ENCODE measurements at places on chromosomes 2 and 18.
A peak's percentile ranks its signal among the peaks of the same experiment; 100 is the strongest.

DNA sequence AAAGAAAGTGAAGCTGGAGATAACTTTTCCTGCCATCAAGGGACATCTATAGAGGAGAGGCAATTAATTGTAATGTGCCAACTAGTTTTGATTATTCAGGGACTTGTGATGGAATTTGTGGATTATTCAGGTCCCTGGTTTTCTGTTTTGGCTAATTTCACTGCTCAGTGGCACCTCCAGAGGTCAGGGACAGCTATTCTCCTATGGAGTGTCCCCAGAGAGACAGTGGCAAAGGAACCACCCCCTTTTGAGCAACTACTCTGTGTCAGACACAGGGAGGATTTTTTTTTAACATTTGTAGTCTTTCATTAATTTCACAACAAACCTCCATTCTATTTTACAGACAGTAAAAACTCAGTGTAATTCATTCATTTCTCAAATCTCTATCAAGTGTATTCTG is 206.0 kb upstream of the SPRED2 start:
- DNase-seq, result no peak

DNA sequence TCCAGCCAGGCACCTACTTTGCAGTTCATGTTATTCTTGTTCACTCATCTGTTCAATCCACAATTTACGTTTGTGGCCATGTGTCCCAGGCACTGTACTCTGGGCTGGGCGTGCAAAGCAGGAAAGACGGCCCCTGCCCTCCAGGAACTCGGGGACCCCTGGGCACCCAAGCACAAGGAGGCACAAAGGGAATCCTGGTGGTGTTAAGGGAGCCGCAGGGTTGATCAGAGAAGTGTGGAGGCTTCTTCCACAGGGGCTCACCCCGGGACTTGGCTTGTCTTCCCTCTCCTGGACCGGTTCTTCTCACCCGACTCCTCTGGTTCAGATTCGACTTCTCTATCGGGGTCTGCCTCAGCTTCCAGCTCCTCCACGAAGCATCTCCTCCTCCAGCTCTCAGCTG is 230.5 kb downstream of the BCL2 start:
- no peak for DNase-seq

GRCh38 chr2:3242747-3243369 is 134.8 kb downstream of the EIPR1 start:
- DNase-seq, result no peak

- peak; percentile 33 for DNase-seq
Observed at GRCh38 chr18:74652392-74652988, 54.8 kb downstream of the ZNF407 start.

DNA sequence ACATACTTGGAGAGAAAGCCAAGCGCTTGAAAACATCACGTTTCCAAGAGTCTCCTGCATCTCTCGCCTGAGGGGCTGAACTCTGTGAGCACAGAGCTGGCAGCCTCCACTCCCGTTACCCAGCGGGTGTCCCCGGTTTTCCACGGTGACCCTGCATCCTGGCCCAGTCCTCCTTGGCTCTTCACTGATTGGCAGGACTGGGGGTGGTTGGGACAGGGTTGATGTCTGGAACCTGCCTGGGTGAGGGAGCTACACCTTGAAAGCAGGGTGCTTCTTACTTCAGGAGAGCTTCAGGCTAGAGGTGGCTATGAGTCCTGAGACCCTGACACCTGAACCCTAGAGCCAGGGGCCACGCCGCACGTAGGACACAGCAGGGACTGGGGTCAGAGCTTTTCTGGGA is 234.1 kb downstream of the DYSF start:
- no peak for DNase-seq

GRCh38 chr2:236888794-236889780 is 196.6 kb upstream of the COPS8 start:
- DNase-seq, result no peak

GRCh38 chr2:135874777-135875365 is 1.4 kb downstream of the MCM6 start:
- DNase-seq, result no peak

DNA sequence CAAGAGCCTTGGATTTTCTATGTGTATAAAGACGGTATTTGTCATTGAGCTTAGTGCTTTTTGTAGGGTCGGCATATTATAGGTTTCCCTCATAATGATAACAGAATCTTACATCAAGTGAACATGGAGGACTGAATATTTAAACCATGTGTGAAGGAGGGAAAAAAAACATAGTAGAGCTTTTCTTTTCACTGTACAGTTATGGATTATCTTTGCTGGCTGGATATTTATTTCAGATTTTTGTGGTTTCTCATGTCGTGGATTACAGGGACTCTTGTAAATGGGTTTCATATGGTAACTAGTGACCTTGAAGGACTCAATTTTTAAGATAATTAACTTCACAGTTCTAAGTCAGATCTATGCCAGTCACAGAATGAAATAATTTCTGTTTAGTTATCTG is 330.2 kb upstream of the NRP2 start:
- no peak for DNase-seq

- DNase-seq, result no peak
Observed at GRCh38 chr18:36424741-36425142, 127.2 kb downstream of the FHOD3 start.

GRCh38 chr2:108184419-108184818 is 55.3 kb upstream of the SULT1C3 start:
- DNase-seq, result no peak

GRCh38 chr2:158994920-158995676 is 26.7 kb downstream of the TANC1 start:
- no peak for DNase-seq

- no peak for DNase-seq
Observed at GRCh38 chr2:8574196-8575037, 107.4 kb upstream of the ID2 start.

- no peak for DNase-seq
Observed at GRCh38 chr2:99725820-99726219, 236.0 kb upstream of the REV1 start.

- DNase-seq, result no peak
Observed at GRCh38 chr2:41544709-41545108, 503.1 kb upstream of the PKDCC start.

GRCh38 chr2:88053296-88053695 is 2.3 kb downstream of the KRCC1 start:
- no peak for DNase-seq

GRCh38 chr2:43370146-43370545 is 143.7 kb upstream of the ZFP36L2 start:
- no peak for DNase-seq

- no peak for DNase-seq
Observed at GRCh38 chr2:40470822-40471813, 19.2 kb upstream of the SLC8A1 start.

GRCh38 chr2:7619203-7619970 is 702.2 kb downstream of the RNF144A start:
- no peak for DNase-seq

DNA sequence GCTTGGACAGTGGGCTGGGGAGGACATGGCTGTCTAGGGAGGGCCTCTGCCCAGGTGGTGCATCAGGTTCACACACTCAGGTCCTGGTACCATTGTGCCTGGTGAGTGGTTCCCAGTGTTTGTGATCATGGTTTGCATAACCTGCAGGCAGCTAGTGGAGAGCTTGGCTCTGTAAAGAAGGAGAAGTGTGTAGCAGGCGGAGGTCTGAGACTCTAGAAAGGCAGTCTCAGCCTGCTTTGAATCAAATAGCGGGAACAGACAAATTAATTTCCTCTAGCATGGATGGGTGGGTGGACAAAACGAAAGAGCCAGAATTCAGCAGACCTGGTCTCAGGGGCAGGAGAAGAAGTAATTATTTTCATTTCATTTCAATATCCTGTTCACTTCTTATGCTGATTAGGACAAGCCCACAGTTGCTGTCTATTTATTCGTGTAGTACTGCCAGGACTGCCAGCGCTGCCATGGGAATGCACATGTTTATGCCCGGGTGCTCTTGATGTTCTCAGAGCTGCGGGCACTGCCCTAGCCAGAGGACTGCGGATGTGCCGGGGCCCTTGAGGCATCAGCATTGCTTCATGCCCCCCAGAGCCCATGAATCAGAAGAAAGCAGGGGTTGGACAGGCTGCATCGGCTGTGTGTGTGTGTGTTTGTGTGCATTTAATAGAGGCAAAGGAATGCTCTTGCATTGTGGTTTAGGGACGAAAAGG is 45.4 kb upstream of the DLX2 start:
- no peak for DNase-seq

GRCh38 chr2:121429119-121429903 is 101.4 kb upstream of the RNU4ATAC start:
- no peak for DNase-seq

DNA sequence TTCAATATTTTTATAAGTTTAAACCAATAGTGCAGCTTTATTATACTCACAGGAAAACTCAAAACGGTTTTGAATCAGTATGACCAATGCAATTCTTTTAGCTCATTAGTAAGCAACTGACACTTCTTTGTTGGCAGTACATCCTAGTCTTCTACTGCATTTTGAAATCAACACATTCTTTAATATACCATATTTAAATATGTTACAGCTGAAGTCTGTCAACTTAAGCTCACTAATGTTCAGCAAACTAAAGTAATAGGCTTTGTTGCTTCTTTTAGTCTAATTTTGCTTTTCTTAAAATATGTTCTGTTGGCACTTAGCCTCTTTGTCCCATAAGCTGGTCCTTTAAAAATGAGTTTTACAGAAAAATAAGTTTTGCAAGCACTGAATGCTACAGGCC is 55.4 kb upstream of the CCBE1 start:
- no peak for DNase-seq

- no peak for DNase-seq
Observed at GRCh38 chr18:58243401-58243800, 199.4 kb downstream of the NEDD4L start.

DNA sequence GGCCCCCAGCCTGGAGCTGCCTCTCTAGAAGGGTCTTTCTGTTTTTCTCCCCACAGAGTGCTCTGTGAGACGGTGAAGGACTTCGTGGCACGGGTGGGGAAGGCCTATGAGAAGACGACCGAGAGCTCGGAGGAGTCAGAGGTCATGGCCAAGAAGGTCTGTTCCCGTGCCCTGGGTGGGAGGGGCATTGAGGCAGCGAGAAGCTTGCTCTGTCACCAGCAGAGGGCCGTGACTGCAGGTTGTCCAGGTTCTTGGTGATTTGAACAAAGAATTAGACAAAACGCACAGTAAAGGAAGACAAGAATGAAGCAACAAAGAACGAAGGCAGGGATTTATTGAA is 93.9 kb downstream of the DGKD start:
- no peak for DNase-seq

GRCh38 chr2:10228611-10229365 is 73.9 kb upstream of the HPCAL1 start:
- DNase-seq, result no peak

DNA sequence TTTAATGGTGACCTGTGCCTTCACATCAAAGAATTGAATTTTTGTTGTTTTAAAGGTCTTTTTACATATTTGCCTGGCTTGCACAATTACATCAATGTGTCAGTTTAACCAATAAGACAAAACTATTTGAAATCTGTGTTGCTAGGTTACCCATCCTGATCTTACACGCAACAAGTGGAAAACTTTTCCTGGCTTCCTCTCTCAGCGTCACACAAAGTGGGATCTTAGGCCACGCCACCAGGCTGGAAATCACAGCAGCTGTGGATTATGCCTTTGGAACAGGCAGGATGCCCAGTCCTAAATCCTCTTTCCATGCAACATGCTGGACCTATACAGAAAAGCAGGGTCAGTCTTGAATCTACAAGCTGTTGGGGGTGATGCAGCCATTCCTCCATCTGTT is 298.2 kb upstream of the HNRNPA3 start:
- DNase-seq, result no peak

- DNase-seq, result no peak
Observed at GRCh38 chr18:72409903-72410302, 134.2 kb downstream of the CBLN2 start.

DNA sequence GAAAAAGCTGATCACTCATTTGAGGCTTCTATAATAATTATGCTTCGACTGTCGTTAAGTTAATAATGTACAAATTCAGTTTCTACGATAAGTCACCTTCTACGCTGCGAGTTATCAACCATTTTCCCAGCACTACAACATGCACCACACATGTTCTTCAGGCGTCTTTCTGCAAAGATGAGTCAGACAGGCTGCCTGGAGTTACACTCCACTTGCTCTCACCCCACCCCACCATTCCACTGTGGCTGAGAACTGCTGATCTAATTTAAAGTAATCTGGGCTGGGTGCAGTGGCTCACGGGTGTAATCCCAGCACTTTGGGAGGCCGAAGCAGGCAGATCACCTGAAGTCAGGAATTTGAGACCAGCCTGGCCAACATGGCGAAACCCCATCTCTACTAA is 218.6 kb downstream of the DYM start:
- DNase-seq, result no peak

DNA sequence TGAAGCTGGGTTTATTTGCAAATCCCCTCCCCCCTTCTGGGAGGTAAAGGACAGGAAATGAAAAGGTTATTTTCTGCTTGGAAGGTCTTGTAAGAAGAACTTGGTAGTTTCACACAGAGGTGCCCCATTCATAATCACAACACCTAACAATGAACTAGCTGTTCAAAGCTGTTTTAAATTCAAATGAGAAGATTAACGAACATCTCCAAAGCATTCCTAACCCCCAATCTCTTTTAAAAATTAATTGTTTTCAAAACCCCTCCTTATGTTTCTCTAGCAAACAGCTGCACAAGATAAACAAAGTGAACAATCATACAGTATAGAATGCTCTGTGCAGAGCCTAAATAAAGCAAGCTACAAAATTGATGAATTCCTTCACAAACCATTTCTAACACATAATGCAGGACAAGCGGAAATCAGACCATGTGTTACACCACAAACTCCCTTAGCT is 271.4 kb downstream of the SATB2 start:
- DNase-seq, result no peak

GRCh38 chr2:69572641-69573040 is 70.9 kb downstream of the AAK1 start:
- no peak for DNase-seq

Data from Panc1 (cell line).